Activated CD8-positive, alpha-beta T cell treated with anti-CD3 and anti-CD28 coated beads for 36 hours (primary cell): ENCODE measurements at places on chromosomes 3 and 15. TPM values are rescaled to one million over a fixed set of nuclear protein-coding genes. Genes with fewer than 3 reads are reported as not detected.

GRCh38 chr3:10450494-10451440 is 54.6 kb downstream of the ATP2B2 start:
- no peak overlapping the region for H3K4me3 ChIP-seq
- DNase-seq: no peak
- H3K27me3 ChIP-seq: peaks cover 3% of the 10 kb centered on the region
- H3K27ac ChIP-seq: no peak overlapping the region

DNA sequence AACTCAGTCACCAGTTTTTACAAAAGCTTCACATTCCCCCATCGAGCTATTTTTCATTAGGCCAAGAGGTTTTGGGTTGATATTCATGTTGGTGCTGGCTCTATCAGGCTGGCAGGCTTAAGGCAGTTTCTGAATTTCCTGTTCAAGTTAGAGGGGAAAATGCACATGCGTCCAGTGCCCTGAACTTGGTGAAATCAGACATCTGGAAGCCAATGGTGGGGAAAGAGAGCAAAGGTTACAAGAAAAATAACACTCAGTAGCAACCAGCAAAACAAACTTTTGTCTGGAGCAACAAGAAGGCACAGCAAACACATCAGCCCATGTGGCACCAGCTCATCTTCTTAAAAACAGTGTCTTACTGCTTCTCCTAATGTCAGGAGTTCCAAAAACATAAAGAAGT is 155.6 kb upstream of the TSC22D2 start:
- no peak overlapping the region for H3K4me3 ChIP-seq
- no peak overlapping the region for H3K27ac ChIP-seq
- H3K4me1 ChIP-seq: no peaks in the 10 kb centered on the region
- DNase-seq: no peak
- H3K27me3 ChIP-seq: peaks cover 4% of the 10 kb centered on the region
- H3K36me3 ChIP-seq: no peaks in the 10 kb centered on the region

DNA sequence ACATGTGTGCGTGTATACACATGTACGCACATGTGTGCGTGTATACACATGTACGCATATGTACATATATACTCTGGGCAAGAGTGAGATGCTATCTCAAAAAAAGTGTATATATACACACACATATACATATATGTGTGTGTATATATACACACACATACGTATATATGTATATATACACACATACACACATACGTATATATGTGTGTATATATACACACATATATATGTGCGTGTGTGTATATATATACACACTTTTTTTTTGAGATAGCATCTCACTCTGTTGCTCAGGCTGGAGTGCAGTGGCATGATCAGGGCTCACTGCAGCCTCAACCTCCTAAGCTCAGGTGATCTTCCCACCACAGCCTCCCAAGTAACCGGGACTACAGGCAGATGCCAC is 8.4 kb downstream of the HACL1 start:
- H3K4me3 ChIP-seq: no peak overlapping the region
- H3K36me3 ChIP-seq: peaks cover 18% of the 10 kb centered on the region
- H3K4me1 ChIP-seq: peaks cover 8% of the 10 kb centered on the region
- H3K27me3 ChIP-seq: no peaks in the 10 kb centered on the region
- H3K27ac ChIP-seq: no peak overlapping the region

DNA sequence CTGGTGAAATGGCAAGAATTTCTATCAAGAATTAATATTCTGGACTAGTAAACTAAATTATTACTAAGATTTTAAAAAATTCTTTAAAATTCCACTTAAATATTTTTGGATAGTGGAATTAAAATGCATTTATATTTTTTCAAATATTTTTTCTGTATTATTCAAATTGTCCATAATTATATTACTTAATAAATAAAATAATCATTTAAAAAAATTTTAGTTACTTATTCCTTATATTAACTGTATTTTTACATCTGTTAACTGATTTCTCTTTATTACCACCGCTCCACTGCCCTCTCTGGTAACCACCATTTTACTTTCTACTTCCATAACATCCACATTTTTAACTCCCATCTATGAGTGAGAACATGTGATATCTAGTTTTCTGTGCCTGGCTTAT is 828.4 kb downstream of the VGLL3 start:
- no peaks in the 10 kb centered on the region for H3K27me3 ChIP-seq
- H3K36me3 ChIP-seq: no peaks in the 10 kb centered on the region
- H3K4me3 ChIP-seq: no peak overlapping the region

GRCh38 chr15:29844290-29844903 is 22.1 kb upstream of the TJP1 start:
- no peak overlapping the region for H3K4me3 ChIP-seq
- no peaks in the 10 kb centered on the region for H3K4me1 ChIP-seq
- H3K36me3 ChIP-seq: no peaks in the 10 kb centered on the region
- H3K27me3 ChIP-seq: peaks cover 31% of the 10 kb centered on the region
- no peak for DNase-seq
- H3K27ac ChIP-seq: no peak overlapping the region

- peak overlapping the region; percentile 94 for H3K27ac ChIP-seq
- no peaks in the 10 kb centered on the region for H3K27me3 ChIP-seq
- peaks cover 49% of the 10 kb centered on the region for H3K4me1 ChIP-seq
- H3K4me3 ChIP-seq: peak overlapping the region; percentile 89
- no peak for DNase-seq
These were observed 1.5 kb downstream of the ATG3 start for GRCh38 chr3:112560307-112560706.

GRCh38 chr3:121630355-121630754 is 30.3 kb downstream of the HCLS1 start:
- H3K4me3 ChIP-seq: no peak overlapping the region
- H3K36me3 ChIP-seq: peaks cover 45% of the 10 kb centered on the region
- H3K4me1 ChIP-seq: no peaks in the 10 kb centered on the region
- peak overlapping the region; percentile 6 for H3K27ac ChIP-seq
- DNase-seq: no peak

DNA sequence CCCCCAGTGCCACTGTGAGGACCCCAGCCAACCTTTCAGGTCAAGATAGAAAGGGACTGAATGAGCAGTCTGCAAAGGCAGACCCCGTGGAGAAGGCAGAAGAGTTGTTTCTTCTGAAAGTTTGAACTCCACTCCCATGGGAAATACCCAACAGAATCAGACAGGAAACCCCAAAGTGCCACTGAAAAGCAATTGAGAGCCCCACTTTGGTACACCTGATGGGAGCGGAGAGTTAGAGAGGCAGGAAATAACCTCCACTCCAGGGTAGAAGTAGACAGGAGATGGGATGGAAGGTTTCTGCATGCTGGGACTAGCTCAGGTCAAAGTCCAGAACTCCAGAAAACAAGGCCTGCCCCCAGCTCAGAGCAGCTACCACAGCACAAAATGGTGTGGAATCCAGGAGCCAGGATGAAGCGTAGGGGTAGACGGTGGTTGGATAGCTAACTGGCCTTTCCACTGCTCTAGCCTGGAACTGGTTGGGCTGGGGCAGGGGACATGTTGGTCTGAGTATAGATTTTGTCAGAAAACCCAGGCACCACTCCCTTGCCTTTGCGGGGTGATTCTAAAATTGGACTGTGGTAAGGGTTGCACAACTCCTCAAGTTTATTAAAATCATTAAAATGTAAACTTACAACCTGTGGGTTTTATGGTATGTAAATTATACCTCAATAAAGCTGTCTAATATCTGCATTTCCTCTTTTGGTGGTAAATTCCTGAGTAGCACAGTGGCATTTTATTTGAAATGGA is 1.9 kb upstream of the RAB43 start:
- peak overlapping the region; percentile 29 for H3K4me3 ChIP-seq
- H3K27ac ChIP-seq: peak overlapping the region; percentile 50
- peaks cover 20% of the 10 kb centered on the region for H3K4me1 ChIP-seq
- no peak for DNase-seq
- H3K36me3 ChIP-seq: peaks cover 20% of the 10 kb centered on the region

DNA sequence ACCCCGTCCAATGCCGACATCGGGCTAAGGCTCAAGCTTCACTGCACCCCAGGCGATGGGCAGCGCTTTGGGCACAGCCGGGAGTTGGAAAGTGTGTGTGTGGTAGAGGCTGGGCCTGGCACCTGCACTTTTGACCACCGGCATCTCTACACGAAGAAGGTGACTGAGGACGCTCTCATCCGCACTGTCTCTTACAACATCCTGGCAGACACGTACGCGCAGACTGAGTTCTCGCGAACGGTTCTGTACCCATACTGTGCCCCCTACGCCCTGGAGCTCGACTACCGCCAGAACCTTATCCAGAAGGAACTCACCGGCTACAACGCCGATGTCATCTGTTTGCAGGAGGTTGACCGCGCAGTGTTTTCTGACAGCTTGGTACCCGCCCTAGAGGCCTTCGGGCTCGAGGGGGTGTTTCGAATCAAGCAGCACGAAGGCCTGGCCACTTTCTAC is 1.0 kb downstream of the PDE12 start:
- H3K27me3 ChIP-seq: no peaks in the 10 kb centered on the region
- H3K4me1 ChIP-seq: peaks cover 31% of the 10 kb centered on the region
- peak overlapping the region; percentile 99 for H3K4me3 ChIP-seq
- H3K36me3 ChIP-seq: peaks cover 36% of the 10 kb centered on the region
- DNase-seq: peak; percentile 70
- H3K27ac ChIP-seq: peak overlapping the region; percentile 99

RARRES1 gene
- total RNA-seq: not detected

RLBP1 gene
- not detected for total RNA-seq

FGF7 gene
- not detected for total RNA-seq
